ENCODE measurements at places on chromosomes 4 and X.

DNA sequence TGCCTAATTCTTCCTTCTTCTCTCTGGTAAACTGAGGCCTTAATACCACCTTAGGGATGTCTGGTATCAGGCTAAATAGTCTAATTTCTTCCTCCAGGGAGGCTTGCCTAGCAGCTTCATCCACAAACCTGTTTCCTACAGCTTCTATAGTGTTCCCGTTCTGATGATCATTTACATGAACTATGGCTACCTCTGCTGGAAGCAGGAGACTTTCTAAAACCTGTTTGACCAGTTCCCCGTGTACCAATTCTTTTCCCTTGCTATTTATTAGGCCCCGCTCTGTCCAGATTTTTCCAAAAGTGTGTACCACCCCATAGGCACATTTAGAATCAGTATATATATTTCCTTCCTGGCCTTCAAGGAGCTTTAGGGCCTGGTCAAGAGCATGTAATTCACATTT lies 5.8 kb upstream of the USP38 start:
- DNase-seq, result no peak

DNA sequence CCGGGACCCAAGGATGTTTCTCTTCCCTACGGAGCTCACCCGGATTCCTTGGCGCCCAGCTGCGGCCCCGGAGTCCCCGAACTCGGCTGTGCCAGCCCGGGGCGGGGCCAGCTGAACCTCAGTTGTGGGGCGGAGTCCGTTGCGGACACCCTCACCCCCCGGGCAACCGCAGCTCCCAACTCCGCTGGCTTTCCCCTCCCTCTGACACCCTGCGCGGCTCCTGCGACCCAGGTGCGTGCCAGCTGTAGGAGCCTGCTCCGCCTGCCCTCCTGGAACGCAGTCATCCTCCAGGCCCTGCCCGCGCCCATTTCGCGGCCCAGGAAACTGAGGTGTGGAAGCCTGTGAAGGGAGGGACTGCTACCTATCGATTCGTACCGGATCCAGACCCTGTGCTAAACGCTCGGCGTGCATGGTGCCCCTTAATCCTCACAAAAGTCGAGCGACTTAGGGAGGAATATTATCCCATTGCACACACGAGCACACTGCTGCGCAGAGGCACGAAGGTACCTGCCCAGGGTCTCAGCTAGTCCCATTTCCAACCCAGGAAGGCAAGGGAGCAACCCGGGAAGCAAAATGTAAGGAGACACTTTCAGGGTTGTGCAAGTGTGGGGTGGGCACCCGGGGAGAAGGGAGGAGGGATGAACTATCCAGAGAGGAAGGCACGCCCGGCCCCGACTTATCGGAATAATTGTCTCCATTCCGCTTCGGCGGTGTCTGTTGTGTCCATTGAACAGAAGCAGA lies 12.3 kb downstream of the MSX1 start:
- DNase-seq, result no peak

GRCh38 chr4:54961357-54961975 lies 163.9 kb downstream of the KDR start:
- no peak for DNase-seq

DNA sequence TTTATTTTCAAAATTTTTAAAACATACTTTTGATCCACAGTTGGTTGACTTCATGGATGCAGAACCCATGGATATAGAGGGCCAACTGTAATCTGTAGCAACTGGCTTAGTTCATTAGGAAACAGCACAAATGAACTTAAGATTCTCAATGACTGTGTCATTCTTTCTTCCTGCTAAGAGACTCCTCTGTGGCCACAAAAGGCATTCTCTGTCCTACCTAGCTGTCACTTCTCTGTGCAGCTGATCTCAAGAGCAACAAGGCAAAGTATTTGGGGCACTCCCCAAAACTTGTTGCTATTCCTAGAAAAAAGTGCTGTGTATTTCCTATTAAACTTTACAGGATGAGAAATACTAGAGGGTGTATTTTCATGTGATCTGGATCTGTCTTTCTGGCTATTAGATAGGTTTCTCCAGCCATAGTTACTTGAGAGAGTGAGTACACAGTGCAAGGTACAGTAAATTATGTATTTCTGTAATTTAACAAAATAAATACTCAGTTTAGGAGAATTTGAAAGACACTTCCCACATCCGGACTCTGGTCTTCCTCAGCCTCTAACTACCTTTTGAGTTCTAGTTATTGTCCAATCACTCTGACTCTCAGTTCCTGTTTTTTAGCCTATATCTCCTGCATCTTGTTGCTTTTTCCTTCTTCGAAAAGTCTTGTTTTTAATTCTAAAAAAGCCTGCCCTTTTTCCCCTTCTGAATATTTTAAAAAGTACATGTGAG lies 21.8 kb downstream of the TLR2 start:
- no peak for DNase-seq

DNA sequence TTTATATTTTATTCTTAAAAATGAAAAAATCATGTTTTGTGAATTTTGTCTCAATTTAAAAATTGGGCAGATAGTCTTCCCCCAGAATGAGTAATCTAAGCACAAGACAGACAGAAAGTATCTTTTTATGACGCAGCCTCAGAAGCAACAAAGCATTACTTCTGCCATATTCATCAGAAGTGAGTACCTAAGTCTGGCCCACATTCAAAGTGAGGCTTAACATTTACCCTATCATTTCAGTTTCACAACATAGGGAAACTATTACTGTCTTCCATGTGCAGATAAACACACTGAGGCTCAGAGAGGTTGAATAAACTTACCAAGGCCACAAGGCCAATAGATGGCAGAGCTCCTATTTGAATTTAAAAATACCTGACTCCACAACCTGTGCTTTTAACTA lies 4.4 kb upstream of the PRDX4 start:
- no peak for DNase-seq

- DNase-seq, result no peak
Measured at GRCh38 chr4:72743078-72743477, 174.1 kb upstream of the ADAMTS3 start.

- no peak for DNase-seq
Measured at GRCh38 chr4:158013858-158014257, 159.0 kb downstream of the GASK1B start.

DNA sequence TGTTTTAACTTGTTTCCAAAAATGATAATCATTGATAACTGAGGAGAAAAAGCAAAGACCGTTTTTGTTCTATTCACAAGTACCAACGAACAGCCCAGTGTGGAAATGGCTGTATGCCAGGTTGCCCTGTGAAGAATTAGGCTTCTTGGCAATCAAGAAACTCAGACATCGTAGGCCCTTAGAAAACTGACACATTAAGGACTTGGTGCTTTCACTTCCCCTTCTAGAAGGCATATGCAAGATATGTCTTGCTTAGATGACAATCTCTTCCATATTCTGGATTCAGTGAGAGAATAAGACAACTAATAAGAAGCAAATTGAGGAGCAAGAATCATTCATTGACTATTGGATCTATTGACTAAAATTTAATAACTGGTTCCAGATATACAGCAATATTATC lies 56.6 kb downstream of the ANAPC10 start:
- DNase-seq, result peak; percentile 28

- DNase-seq, result no peak
Measured at GRCh38 chr4:108160741-108161352, 7.9 kb downstream of the LEF1 start.

DNA sequence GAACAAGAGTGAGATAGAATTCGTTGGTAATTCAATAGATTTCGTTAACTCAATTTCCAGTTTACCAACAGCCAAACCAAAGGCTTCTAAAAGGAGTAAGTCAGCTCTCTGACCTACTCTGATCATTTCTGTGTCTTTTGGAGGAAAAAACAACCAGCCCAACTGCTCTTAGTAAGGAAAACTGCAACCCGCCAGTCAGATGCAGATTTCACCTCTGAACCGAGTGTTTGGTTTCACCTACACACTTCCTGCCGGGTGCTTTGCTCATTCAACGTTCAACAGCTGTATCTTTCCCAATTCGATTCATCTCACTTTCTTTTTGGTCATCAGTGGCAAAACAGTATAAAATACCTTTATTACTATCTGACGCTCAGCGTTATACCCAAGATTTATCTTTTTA lies 24.5 kb downstream of the TMSB4X start:
- no peak for DNase-seq

DNA sequence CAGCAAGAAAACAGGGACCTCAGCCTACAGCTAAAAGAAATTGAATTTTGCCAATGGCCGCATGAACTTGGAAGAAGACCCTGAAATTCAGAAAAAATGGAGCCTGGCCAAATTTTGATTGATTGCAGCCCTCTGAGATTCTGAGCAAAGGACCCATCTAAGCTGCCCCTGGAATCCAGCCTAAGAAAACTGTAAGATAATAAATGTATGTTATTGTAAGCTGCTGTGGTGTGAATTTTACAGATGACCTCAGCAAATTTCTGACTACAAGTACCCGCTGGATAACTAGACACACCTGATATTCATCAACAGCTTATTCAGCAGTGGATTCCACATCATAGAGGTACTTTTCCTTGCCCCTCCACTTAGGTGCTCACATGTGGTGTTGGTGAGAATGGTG lies 119.5 kb upstream of the EPHA5 start:
- DNase-seq, result no peak

DNA sequence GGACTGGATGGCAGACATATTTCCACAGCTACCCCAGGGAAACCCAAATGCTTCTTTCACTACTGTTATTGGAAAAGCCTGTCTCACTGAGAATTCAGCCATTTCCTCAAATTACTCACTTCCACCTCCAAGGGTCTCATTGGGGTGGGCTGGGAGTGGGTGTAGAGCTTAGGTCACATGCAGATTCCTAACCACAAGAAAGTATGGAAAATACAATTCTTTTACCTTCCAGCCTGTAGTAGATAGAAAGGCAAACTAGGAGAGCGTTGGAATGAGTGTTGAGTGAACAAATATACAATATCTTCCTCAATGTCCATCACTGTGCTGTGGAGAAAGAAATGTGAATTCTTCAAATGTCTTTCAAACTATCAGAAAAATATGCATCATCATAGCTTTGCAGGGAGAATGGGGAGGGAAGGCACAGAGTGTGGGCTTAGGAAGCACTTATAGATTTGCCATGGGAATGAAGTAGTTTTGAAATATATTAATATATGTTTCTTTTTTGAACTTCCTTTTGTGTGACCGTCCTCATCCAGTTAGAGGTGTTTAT lies 245.3 kb upstream of the JADE1 start:
- DNase-seq, result no peak

GRCh38 chrX:20059467-20060128 lies 57.1 kb downstream of the MAP7D2 start:
- DNase-seq, result no peak

DNA sequence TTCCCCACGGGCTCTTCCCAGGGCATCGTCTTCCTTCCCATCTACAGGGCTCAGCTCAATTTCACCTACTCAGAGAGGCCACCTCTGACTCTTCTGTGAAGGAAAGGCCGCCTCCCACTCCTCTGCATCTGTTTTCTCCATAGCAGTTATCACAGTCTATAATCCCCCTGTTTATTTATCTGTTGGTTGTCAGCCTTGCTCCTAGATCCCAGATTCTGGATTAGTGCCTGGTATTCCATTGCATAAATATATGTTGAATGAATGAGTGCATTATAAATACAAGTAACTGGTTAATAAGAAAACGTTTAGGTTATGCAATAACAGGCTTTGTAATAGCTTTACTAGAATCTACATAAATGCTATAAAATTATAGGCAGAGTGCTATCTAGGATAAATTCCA lies 52.9 kb downstream of the NSG1 start:
- DNase-seq, result no peak

DNA sequence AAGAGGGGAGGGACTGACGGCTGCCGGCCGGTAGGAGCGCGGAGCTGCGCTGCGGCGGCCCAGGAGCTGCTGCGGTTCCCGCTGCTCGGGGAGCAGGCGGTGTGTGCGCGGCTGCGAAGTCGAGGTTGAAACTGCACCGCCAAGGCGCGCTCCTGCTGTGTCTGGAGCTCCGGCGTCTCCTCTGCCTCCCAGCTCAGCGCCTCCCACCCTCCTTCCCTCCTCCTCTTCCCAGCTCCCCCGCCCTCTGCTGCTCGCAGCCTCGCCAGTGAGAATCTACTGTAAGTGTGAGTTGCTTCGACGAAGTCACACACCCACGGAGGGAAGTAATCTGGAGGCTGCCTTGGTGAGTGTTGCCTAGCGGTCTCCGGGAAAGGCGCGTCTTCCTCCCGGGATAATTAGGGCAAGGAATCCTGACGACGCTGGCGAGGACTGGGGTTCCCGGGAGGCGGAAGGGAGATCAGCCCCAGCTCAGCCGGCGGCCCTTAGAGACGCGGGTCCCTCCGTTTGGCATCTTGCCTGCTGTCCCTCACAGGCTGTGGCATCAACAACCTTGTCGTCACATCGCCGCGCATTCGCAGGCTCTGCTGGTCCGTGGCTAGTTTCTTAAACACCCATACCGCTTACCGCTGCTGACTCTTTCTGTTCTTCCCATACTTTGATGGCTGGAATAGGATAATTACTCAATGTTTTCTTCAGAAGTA lies at the start of gene EPHA5:
Gene EPHA5, minus strand, starts transcription at position 159 of the 701 bp plus-strand sequence. CDS start 747 bp downstream, outside the sequence.
- DNase-seq, result peak; percentile 33

GRCh38 chr4:37827802-37828321 lies 1.4 kb downstream of the PGM2 start:
- DNase-seq, result no peak

GRCh38 chr4:54372951-54373350 lies 143.9 kb downstream of the PDGFRA start:
- no peak for DNase-seq

DNA sequence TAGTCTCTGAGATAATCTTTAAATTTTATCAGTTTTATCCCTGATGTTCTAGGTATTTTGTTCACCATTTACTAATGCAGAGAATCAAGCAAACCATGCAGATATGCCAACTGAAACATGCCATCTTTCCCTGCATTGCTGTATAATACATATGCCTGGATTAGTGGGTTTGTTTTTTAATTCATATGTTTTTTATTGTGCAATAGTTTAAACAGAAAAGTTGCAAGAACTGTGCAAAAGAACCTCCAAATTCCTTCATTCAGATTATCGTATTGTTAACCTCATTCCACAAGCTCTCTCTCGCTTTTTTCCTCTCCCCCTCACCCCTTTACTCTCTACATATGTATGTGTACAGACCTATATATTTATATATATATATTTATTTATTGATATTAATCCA lies 244.6 kb downstream of the NKX6-1 start:
- no peak for DNase-seq

- DNase-seq, result no peak
Measured at GRCh38 chrX:19954335-19955096, 36.3 kb downstream of the BCLAF3 start.

- DNase-seq, result no peak
Measured at GRCh38 chr4:86356425-86357210, 3.2 kb downstream of the MAPK10 start.

DNA sequence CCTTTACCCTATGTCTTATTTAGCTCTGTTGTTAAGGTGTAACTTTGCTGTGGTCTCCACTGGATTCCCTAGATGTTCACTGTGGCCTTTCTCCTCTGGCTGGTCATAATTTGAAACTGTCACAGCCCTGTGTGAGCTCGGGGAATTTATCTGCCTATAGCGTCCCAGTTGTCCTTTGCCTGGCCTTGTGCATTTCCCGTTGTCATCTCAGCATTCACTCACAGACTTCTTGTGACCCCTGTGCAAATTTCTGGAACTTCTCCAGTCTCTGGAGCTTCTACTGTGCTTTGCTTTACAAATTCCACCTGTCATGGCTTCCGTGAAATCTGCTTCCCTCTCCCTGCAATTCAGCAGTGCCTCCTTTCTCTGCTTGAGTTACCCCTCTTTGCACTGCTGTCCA lies 106.7 kb downstream of the WWC2 start:
- no peak for DNase-seq

- DNase-seq, result no peak
Measured at GRCh38 chr4:101357751-101358150, 10.4 kb upstream of the PPP3CA start.
